ENCODE measurements at places on chromosomes 2 and 18.

DNA sequence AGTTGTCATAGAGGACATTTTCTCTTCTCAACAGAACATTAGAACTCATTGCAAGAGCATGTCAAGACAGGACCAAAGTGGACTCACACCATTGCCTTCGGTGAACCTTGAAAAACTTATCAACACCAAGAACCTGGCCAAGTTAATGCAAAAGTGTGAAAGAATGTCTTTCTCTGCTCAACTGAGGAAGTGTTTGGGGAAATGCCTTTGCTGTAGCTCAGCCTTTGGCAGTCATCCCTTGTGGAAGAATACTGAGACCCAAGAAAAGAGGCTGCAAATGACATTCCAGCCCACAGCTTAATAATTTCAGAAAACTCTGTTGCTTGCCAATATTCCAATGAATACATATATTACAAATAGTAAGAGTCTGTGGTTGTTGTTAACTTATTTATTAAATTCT is 728.8 kb upstream of the PIK3C3 start:
- no peak for DNase-seq

DNA sequence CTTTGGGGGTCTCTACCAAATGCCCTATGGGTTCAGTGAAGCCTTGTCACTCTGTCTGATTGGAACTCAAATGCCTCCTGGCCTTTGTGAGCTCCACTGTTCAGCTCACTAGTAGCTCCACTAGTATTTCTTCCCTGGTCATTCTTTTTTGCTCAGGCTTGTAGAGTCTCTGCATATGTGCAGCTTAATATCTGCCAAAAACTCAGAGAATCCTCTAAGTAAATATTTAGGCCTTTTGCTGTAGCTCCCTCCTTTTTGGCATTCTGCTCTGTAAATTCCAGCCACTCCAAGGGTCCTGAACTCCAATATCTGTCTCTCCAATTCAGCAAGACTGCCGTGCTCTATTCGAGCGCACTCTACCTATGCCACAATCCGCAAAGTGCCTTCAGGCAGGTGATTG is 146.5 kb downstream of the MAIP1 start:
- DNase-seq = no peak

DNA sequence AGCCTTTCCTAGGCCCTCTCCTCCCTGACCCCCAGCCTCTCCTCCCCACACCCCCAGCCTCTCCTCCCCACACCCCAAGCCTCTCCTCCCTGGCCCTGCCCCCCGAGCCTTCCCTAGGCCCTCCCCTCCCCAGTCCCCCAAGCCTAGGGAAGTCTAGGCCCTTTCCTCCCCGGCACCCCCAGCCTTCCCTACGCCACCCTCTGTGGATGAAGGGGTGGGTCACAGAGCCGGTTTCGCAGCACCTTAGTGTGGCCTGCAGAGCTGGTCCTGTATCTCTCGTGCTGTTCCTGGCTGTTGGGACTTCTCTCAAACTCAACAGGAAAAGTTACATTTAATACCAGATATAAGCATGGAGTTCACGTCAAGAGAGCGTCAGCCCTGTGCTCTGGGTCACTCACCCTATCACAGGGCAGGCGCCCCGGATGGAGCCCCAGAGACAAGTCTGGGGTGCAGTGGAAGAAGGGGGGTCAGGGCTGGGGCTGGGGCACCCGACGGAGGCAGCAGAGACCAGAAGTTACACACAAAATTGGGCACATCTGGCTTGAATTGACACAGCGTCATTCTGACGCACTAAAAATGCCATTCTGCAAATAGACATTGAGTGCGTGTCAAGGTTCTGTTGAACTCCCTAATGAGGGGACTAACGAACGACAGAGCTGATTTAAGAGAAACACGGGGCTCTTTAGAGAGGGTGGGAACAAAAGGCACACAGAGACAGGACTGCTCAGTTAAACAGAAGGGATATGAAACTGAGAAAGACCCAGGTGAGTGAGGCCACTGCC is 24.0 kb downstream of the KCNIP3 start:
- DNase-seq = no peak

DNA sequence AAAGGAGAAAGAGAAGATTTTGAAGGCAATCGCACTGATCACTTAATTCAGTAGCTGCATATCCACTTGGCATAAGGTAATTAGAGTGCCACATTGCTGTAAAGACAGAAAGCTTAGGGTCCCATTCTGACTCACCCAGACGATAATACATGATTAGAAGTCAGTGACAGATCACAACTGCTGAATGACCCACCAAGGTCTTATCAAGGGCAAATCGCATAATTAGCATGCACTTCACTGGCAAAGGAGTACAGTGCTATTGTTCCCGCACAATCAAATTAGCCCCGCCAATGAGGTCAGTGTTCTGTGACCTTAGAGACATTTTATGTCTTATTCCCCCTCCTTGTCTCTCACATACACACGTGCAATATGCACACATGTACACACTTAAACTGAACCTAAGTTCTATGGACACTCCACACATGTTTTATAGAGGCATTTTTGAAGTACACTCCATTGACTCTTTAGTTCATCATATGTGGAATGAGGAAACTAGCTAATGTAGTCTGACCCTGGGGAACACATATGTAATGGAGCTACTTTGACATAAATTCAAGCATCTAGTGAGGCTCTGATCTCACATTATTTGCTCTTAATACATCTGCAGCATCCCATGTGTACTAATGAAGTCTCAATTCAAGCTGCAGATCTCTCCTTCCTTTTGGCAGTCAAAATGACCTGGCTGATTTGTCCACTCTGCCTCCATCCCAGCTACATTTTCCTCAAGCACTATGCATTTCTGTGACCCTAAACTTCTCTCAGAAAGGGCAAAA is 673.8 kb upstream of the FANCL start:
- no peak for DNase-seq

DNA sequence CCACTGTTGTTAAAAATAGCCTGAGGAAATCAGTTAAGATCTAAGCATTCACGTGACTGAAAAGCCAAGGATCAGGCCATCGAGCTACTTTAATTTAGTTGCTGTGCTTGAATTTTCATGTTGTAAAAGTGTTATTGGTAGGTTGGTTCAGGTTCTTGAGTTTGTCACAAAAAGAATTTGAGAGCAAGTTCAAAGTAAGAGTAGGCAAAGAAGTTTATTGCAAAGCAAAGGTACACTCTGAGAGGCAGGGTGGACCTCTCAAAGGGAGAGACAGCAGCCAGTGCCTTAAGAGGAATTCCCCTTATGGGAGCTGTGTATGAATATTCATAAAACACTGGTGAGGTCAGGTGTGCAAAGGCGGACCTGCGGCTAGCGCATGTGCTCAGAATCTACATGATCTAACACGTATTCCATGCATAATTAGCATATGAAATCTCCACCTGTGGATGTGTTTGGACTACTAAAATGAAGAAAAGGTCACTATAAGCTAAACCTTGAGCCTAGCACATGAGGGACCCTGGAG is 236.5 kb downstream of the NDUFA10 start:
- no peak for DNase-seq

GRCh38 chr2:54758951-54759350 is 35.5 kb downstream of the EML6 start:
- DNase-seq = no peak

GRCh38 chr2:96118698-96119388 is 2.5 kb upstream of the ADRA2B start:
- no peak for DNase-seq

- DNase-seq = no peak
These were observed 181.7 kb downstream of the ANKRD44 start for GRCh38 chr2:197128897-197129296.

GRCh38 chr2:72965770-72966450 is 48.6 kb downstream of the EMX1 start:
- DNase-seq = no peak

DNA sequence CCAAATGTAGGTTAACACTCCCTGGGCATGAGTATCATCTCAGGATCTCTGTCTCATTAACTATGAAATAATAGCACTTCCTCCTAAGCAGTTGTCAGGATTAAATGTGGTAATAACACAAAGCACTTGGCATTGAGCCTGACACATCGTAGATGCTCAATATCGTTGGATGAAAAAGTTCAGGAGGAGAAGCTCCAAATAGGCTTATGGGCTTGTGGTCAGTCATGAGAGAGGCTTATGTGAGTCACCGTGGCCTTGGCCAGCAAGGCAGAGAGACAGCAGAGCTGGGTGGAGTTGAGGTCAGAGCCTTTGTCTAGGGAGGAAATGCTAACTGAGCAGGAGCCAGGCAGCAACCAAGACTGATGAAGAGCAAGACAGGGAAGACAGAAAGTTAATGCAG is 68.3 kb upstream of the PPM1B start:
- DNase-seq = peak; percentile 72

- DNase-seq = no peak
These were observed 440.2 kb upstream of the ST6GAL2 start for GRCh38 chr2:107325981-107326786.

DNA sequence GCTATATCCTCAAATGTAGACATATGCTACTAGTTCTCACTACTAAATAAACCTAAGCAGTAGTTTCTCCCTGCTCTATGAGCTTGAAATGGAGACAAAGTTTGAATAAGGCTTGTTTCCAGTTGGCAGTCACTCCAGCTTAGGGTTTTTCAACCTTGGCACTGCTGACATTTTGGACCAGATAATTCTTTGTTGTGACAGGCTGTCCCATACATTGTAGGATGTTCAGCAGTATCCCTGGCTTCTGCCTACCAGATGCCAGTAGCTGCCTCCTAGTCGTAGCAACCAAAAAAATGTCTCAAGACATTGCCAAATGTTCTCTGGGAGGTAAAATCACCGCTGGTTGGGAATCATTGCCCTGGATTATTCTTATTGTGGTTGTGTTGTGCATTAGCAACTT is 182.7 kb upstream of the PARD3B start:
- no peak for DNase-seq

GRCh38 chr18:9814431-9814830 is 71.3 kb upstream of the TXNDC2 start:
- peak; percentile 66 for DNase-seq
